LHCN-M2 (cell line): ENCODE measurements at places on chromosomes 12 and 14.

- no peak for DNase-seq
Measured at GRCh38 chr12:28360253-28360652, 170.0 kb downstream of the CCDC91 start.

GRCh38 chr14:57329833-57330232 lies 60.6 kb upstream of the NAA30 start:
- no peak for DNase-seq

GRCh38 chr12:122245553-122245952 lies 19.7 kb upstream of the DIABLO start:
- no peak for DNase-seq

DNA sequence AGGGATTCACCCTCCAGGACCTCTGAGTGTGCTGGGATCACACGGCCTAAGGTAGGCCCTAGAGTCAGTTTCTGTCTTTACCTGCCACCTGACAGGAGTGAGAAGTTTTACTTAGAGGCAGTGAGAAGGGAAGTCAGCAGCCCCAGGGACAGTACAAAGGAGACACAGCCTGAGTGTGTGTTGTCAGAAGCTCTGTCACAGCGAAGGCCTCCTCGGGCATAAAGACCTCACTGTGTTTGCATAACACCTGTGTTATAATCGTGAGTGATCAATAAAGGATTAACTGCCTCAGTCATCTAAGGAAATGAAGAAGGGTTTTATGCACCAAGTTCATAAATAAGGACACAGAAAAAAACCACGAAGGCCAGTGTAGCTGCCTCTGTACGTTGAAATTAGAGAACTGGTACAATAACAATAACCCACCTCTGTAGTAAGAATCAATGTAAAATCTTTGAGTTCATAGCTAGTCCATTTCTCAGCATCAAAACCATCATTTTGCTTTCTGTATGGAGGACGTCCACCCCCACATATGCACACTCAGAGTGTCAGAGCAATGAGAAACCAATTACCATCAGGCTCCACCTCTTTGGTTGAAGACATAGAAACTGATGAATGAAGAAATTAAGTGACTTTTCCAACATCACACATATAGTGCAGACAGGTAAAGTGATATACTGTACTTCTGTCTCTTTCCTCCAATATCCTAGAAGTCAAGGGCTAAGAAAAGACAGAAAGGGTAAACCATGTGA lies 159.3 kb downstream of the DAD1 start:
- no peak for DNase-seq

DNA sequence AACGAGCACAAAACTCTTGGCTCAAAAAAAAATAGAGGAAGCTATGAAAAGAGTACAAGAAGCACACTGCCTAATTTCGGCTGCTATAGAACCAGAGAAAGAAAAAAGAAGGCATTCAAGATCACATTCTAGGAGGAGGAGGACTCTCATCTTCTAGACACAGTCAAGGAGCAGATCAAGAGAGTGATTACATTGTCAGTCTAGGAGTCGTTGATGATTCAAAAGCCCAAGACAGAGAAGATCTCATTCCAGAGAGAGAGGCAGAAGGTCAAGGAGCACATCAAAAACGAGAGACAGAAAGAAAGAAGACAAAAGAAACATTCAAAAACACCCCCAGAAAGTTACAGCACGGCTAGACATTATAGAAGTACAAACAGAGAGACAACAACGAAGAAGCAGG lies 131.8 kb upstream of the AEBP2 start:
- no peak for DNase-seq

GRCh38 chr14:88823968-88824313 lies 510 bp upstream of the TTC8 start:
- DNase-seq = no peak

DNA sequence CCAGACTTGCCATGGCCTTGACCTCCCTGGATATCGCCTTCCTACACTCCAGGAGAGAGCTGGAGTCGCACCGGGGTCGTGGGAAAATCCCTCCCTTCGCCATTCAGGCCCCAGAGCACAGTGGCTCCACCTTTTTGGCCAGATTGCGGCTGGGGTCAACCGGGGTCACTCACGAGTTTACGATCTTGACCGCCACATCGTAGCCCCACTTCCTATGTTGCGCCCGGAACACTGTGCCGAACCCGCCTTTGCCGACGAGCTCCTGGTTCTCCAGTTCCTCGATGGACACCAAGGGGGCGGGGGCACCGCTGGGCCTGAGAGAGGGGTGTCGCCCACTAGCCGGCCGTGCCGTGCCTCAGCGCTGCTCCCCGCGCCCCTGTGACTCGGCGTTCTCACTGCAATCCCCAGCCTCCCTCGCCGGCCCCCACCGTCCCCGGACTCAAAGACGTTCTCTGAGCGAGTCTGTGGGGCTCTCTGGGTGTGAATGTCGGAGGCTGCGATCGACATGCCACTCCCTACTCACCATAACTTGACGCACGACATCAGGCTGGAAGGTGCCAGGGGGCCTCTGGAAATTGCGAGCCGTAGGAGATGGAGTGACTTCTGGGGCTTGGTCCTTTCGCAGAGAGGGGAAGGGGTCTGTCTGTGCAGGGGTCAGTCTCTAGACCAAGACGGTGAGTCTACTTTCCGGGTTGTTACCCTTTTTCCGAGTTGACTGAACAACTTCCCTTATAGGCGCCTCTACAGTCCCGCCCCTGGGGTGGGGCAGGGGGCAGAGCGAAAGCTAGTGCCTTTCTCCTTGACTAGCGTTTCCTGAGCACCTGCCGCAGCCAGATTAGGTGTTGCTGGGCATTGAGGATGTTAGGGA lies at the start of gene RIPK3:
Gene RIPK3, minus strand, starts transcription at position 708 of the 868 bp plus-strand sequence. Its CDS starts 165 bp downstream, at position 543.
- DNase-seq = no peak

GRCh38 chr12:100404769-100405407 lies 48.0 kb downstream of the SLC17A8 start:
- peak; percentile 37 for DNase-seq

DNA sequence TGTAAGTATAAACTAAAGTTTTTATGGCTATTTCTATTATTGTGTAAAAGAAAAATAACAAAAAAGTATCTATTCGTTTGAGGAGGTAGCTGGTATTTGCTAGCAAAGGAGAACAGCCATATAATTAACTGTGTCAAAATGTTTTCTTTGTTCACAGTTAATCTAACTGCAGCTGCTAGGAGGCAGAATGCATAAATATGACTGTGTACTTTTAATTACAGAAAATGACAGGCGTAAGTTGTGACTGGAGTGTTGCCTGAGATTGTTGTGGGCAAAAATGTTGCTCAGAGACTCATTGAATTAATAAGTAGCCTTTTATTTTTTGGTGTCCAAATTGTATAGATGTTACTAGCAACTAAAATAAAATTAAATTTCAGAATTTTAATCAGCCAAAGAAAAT lies 33.5 kb downstream of the PTPRO start:
- no peak for DNase-seq

GRCh38 chr12:90870971-90871725 lies 83.8 kb downstream of the CCER1 start:
- DNase-seq = no peak

GRCh38 chr12:53381731-53382630 lies 2.0 kb downstream of the SP1 start:
- peak; percentile 83 for DNase-seq

- DNase-seq = no peak
Measured at GRCh38 chr14:64601571-64601970, 51.8 kb downstream of the PPP1R36 start.

- peak; percentile 4 for DNase-seq
Measured at GRCh38 chr12:109191621-109192250, 75.3 kb downstream of the ACACB start.

- no peak for DNase-seq
Measured at GRCh38 chr12:67019070-67019469, 250.1 kb upstream of the CAND1 start.

DNA sequence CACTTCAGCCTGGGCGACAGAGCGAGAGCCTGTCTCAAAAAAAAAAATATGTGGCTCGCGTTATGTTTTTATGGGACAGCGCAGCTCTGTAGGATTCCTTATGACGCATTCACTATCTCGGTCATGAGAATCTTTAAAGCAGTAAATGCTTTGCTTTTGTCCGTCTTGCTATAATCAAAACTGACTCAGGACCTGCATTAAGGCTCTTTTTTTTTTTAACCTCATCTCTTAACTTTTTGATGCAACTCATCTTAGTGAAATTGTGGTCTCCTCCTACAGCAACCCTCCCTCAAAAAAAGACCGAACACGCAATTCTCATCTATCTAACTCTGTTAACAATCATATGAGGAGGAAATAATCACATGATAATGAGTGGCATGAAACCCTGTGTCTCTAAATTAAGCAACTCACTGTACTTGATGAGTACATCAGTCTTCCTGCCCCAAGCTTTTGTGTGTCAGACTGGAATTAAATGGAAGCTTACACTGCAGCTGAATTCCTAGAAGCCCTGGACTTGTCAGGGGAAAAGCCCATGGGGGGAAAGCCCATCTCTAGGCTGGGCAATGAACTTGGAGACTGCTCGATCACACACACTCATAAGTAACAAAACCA lies 4.3 kb downstream of the P2RX4 start:
- peak; percentile 42 for DNase-seq

- no peak for DNase-seq
Measured at GRCh38 chr14:68865542-68865941, 72.7 kb upstream of the ZFP36L1 start.

DNA sequence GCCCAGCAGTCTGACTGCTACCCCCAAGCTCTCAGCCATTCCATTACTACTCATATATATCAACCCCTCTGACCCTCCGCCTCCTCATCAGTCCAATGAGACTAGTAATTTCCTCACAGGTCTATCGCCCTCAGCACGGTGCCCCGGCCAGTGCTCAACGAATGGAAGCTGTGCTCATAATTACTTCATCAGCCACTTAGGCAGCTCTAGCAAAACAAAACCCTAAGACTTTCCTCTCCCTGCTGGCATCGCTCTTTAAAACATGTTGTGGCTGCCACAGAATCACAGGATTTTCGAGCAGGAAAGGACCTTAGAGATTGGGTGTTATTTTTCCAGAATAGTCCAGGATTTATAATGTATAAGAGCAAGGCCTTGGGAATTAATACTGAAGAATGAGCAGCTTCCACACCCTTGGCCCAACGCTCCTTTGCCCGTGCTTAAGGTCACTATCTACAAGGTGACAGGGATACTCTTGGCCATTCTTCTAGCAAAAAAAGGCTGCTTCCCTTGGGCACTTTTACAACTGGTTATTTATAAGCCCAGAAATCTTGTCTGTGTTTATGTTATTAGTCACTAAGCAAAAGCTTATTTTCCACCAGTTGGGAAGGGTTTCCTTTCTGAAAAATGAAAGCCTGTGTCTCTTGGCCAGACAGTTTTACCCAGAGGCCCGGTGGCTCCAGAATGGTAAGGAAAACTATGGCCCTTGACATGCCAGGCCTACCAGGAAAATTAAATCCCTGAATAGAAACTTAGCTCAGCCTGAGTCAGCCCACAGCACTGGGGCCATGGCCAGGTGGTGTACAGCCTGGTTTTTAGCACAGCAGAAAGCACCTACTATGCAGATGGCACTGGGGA lies 47.9 kb downstream of the NUAK1 start:
- peak; percentile 78 for DNase-seq

DNA sequence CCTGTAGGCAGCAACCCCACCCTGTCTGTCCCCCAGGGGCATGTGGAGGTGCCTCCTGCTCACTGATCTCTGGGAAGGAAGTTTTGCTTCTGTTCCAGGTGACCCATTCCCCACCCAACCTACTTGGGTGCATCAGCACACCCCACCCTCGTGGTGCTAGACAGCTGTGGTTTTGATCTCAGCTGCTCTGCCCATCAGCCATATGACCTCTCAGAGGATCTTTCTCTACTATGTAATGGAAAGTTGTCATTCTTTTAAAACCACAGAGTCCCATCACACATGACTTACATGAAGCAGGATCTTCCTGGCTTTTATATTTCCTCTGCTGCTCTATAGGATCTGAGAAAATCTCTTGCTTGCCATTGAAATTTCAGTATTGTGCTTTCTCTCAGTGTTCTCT lies 13.5 kb upstream of the KRT82 start:
- peak; percentile 64 for DNase-seq

DNA sequence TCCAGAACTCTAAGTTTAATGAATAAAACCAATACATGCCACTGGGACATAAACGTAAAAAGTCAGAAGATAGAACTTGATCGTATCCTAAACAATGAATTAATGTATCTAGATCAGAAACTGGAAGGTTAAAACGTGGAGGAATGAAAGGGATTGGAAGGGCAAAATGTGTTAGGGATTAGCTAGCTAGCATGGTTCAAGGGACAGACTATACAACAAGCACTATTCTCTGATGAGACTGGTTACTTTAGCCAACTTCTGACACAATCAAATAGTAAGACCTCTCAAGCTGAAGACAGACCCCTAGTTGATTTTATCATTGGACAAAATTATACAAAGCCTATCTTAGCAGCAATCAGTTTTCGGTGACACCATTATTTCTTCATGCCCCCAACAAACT lies 18.7 kb upstream of the OXA1L start:
- no peak for DNase-seq

DNA sequence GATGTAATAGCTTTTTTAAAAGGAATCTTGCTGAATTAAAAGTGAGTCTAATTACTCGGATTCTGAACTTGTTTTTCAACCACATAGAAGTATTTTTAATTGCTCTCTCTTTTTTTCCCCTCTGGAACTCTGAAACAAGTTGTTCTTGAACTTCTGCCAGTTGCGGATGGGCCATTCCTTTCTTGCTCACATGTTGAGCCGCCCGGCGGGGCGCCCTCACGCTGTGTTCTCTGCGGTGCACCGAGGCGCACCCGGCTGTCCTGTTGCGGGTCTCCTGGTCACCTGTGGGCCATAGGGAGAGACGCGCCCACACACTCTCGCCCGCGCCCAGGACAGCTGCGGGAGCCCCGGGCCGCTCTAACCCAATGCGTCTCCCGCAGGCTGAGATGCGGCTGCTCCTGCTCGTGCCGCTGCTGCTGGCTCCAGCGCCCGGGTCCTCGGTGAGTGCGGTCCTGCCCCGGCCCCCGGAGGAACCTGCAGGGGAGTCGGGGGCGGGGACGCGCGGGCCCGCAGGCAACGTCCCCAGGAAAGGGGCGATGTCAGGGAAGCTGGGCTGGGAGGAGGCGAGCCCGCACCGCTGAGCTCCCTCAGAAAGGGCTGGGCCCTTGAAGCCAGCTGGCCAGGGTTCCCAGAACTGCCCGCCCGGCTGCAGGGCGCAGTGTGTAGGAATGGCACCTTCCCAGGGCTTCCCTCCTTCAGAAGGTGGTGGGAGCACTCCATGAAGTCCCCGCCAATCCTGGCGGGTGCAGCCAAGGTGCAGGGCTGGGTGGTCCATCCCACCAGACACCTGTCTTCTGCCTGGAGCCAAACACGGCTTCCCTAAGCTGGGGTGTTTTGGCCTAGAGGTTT lies 2.3 kb downstream of the PAPLN start:
- peak; percentile 33 for DNase-seq

DNA sequence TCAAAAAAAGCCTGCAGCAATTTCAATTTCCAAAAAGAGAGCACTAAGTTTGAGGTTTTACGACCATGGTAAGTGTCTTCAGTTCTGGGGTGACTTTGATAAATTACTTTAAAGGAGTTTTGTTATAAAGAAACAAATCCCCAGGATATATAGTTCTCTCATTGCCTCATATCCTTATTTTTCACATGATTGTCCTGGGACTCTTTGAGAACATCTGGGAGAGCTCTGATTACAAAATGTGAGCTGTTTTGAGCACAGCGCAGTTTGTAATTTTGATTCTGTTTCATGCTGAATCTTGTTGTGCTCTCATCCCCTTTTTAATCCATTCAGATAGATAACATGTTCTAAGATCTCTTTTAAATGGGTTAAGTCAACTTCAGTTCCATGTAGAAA lies 67.7 kb upstream of the DCN start:
- DNase-seq = peak; percentile 49
